ENCODE measurements at places on chromosomes 7 and 10.

DNA sequence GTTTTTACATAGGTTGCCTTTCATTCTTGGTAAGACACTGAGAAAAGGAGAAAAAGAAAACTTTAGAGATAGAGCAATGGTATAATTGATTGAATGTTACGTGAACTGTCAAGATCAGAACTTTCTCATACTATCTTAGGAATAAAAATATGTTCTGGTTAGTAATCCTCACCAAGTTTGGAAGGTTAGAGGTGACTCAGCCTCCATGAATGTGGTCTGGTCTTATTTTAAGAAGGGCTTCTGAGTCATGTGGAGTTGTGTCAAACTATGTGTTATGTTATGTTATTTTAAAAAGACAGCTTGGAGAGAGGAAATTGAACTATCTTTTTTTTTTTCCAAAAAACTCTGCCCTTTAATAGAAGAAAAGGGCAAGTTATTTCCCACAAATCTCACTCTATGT lies 458.6 kb upstream of the KLF6 start:
- DNase-seq, result no peak

- DNase-seq, result no peak
These were observed 27.9 kb downstream of the BAIAP2L1 start for GRCh38 chr7:98372993-98373392.

- no peak for DNase-seq
These were observed 17.3 kb downstream of the MYOF start for GRCh38 chr10:93464776-93465388.

- no peak for DNase-seq
These were observed 5.5 kb downstream of the ACTA2 start for GRCh38 chr10:88946965-88947590.

GRCh38 chr10:73379064-73379748 lies 20.5 kb upstream of the CFAP70 start:
- no peak for DNase-seq

DNA sequence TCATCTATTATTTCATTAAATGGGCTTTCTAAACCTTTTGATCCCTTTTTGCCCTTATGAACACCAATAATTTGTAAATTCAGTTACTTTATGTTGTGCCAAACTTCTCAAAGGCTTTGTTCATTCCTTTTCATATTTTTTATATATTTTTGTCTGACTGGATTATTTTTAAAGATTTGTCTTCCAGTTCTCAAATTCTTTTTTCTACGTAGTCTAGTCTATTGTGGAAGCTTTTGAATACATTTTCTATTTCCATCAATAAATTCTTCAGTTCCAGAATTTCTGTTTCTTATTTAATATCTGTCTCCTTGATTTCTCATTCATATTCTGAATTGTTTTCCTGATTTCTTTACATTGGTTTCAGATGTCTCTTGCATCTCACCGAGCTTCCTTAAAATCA lies 108.2 kb downstream of the CTNNA3 start:
- no peak for DNase-seq

DNA sequence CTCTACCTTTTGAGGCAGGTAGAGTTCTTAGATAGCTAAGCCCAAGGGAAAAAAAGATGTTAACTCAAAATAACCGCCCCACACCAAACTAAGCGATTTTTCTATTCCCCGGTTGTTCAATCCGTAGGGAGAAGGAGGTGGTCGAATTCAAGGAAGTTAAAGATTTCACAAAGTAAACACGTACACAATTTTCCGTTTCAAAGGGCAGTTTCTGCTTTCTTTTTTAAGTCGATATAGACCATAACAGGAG lies 842 bp downstream of the KBTBD2 start:
- no peak for DNase-seq

DNA sequence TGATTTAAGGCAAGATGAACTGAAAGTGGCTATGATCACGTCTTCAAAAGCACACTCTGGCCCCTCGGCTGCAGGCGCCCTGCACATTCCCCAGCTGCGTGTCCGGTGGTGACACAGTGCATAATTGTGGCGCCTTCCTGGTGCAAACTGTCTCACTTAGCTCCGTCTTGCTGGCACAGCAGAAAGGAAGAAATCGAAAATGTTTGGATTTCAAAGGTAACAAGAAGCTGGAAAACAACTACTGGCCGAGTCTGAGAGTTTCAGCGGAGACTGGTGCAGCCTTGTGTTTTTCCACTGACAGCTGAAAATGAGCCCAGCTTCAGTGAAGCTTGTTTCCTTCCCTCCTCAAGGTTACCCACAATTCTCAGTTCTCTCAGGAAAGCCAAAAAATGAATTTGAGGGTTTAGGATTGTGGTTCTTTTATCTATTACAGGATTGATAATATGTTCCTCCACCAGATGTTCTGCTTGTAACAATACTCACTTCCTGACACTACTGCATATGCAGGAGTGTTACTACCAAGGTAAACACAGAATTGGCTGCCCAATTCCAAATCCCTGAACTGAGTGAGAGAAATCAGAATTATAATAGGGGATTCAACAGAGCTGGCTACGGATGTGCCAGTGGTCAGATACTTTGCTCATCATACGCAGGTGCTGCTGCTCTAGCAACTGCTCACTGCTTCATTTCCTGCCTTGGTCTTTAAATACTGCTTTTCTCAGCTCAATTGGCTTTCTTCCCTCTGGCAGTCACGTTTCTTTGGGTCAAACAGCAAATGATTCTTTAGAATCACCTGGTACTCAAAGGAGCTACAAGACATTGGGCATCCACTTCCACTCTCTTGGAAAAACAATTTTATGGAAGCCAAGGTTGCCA lies 63.7 kb downstream of the TRUB1 start:
- no peak for DNase-seq

DNA sequence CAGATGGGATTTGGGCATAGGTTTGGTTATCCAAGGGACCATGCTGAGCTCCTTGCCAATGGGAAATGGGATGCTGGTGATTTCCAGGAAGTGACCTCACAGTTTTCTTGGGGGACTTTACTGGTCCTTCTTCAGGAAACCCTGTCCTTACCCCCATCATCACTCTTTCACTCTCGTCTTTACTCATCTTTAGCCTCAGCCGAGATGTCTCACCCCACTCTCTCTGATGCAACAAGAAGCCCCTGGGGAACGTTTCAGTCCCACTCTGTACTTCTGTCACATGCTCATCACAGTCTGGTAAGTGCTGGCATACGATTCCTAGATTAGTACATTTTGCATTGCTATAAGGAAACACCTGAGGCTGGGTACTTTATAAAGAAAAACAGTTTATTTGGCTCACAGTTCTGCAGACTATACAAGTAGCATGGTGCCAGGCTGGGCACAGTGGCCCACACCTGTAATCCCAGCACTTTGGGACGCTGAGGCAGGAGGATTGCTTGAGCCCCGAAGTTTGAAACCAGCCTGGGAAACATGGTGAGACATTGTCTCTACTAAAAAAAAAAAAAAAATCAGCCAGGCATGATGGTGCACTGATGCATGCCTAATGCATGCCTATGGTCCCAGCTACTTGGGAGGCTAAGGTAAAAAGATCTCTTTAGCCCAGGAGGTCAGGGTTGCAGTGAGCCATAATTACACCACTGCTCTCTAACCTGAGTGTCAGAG lies 63.5 kb upstream of the VKORC1L1 start:
- DNase-seq, result no peak

GRCh38 chr10:61487506-61487905 lies 34.3 kb upstream of the TMEM26 start:
- DNase-seq, result no peak

GRCh38 chr7:3201937-3202710 lies 98.9 kb upstream of the SDK1 start:
- no peak for DNase-seq

DNA sequence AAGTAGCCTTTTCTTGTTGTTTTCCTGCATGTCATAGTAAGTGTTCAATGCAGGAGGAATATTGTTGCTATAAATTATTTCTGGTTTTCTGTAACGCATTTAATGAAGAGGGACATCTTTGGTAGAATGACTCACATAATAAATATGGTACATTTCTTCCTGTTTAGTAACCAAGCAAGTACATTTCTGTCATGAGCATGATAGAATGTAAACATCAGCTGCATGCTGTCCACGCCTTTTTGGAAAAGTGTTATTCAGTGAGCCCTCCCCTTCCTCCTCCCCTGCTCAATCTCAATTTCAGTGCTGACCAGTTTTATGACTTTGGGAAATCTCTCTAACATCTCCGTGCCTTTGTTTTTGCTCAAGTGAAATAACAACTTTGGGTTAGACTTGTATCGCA lies 664.0 kb downstream of the XPNPEP1 start:
- no peak for DNase-seq

DNA sequence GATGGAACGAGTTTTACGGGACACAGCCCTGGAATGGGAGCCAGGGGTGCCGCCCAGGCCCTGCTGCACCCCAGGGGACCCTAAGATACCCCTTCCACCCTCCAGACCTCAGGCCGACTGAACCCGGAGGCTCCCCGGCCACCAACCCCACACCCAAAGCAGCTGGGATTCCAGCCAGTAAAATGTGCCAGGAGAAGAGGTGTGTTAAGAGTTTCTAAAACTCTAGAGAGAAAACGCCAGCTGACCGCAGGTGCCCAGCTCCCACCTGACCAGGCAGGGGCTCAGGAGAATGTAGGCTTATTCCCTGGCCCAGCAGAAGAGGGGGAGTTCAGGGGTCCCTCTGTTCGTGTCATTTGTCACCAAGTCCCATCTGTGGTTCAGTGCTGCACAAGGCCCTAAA lies 17.5 kb downstream of the NUDT1 start:
- DNase-seq, result no peak

DNA sequence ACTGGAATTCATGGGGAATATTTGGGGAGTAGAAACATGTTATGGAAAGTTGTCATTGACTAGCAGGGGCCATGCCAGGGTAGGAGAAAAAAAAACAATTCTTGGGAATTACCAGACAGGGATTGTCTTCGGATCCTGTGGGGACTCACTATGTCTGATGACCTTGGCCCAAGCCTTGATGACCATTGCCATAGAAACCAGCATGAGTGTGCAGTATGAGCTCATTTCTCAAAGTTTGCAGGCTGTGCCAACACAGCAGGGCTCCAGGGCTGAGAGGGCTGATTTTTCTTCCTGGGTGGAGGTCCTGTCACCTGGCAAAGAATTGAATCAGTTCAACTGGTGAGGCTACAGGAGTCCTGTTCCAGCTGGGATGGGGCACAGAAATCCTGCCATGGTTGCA lies 198.3 kb downstream of the ADRA2A start:
- DNase-seq, result no peak

GRCh38 chr7:108285003-108285368 lies 154.8 kb upstream of the LAMB4 start:
- no peak for DNase-seq

GRCh38 chr10:71383972-71384687 lies 12.6 kb upstream of the CDH23 start:
- DNase-seq, result peak; percentile 54

DNA sequence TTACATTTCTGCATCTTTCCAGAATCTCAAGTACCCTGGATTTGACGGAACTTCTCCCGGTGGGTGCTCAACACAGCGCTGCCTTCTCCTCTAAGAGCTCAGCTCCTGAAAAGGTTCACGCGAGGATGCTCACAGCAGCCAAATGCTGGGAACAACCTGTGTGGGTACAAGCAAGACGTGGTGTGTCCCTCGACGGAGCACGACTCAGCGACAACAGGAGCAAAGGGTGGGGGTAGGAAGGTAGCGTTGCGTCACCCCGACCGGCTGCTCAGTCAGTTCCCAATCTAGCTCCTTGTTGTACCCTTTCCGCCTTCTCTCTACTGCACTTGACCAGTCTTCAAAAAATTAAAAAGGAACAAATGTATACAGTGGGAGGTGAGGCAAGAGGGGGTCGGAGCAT lies 117.3 kb downstream of the PTPRN2 start:
- peak; percentile 10 for DNase-seq

DNA sequence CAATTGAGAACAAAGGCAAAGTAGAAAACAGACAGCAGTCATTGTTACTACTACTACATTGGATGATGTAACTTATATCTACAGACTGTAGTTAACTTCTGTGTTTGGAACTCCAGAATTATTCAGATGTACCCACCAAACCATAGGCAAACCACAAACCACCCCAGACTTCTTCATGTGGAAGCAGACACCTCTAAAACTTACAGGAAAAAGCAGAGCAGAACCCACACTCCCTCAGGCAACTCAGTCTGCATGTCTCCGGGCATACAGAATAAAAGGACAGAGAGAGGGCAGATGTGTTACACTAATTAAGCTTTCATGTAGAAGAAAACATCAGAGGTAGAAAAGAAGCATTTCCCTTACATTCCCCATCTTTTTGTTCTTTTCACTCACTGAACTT lies 9.0 kb downstream of the LSM5 start:
- DNase-seq, result no peak

GRCh38 chr7:72025381-72025960 lies 386.7 kb downstream of the CALN1 start:
- DNase-seq, result no peak

- no peak for DNase-seq
These were observed 23.2 kb upstream of the PIP4K2A start for GRCh38 chr10:22737587-22737986.

DNA sequence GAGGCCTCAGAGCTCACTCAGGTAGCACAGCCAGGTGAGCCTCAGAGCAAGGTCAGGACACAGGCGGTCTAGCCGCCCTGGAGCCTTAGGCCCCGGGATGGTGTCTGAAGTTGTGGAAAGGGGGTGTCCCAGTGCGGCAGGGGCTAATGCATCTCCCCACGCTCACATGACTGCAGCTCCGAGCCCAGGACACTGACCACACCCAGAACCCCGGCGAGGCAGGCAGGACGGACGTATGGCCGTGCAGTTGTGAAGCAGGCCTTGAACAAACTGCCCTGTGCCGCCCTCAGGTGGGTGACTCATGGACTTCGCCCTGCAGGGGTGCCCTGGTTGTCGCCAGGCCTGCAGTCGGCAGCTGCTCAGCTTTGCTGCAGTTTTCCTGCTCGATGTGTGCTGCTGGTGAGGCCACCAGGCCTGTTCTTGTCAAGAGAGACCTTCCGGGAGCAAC lies 5.0 kb upstream of the PRKAR1B start:
- DNase-seq, result no peak

DNA sequence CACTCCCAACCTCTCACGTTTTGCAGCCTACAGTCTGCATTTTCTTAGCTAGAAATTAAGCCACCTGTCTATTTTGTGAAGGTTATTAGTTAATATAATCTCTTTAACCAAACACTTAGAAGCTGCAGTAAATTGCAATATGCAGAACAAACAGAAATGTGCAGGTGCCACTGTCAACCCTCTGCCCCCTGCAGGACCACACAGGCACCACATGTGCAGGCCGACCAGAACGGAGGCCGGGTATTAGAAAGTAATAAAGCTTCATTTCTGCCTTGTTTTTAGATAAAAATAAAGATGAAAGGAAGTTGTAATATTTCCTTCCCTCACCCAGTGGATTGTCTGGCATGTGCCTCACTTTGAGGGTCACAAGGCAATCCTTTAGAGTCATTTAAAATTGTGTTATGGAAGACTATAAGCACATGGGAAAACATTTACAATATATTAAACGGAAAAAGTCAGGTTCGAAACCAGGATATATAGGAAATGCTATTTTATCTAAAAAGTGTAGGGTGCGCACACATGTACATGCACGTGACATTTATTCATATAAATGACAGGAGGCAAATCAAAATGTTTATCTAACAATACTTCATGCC lies 158.2 kb downstream of the ARHGAP12 start:
- peak; percentile 41 for DNase-seq

DNA sequence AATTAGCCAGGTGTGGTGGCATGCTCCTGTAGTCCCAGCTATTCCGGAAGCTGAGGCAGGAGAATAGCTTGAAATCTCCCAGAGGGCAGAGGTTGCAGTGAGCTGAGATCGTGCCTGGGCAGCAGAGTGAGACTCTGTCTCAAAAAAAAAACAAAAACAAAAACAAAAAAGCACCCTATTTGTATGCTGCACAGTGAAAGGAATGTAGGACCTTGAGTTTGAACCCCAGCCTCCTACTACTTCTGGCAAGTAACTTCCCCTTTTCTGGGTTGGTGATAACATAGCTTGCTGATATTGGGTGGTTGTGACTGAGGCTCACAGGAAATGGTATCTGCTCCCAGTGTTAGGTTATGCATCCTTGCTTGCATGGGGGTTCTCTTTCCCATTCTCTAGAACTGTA lies 205.3 kb downstream of the BUB3 start:
- DNase-seq, result no peak

Measured in HL-60 (cell line).